ENCODE measurements at places on chromosomes 4 and X. TPM values are rescaled to one million over a fixed set of nuclear protein-coding genes. Genes with fewer than 3 reads are reported as not detected.

GRCh38 chr4:153517159-153517558 lies 51.0 kb downstream of the TMEM131L start:
- no peaks in the 10 kb centered on the region for H3K36me3 ChIP-seq
- no peaks in the 10 kb centered on the region for H3K4me1 ChIP-seq
- H3K27ac ChIP-seq: no peak overlapping the region
- no peaks in the 10 kb centered on the region for H3K27me3 ChIP-seq

GRCh38 chrX:110561034-110561433 lies 202.4 kb downstream of the RTL9 start:
- no peaks in the 10 kb centered on the region for H3K4me1 ChIP-seq
- no peaks in the 10 kb centered on the region for H3K36me3 ChIP-seq
- no peaks in the 10 kb centered on the region for H3K27me3 ChIP-seq
- H3K27ac ChIP-seq: no peak overlapping the region
- H3K4me3 ChIP-seq: no peak overlapping the region

DNA sequence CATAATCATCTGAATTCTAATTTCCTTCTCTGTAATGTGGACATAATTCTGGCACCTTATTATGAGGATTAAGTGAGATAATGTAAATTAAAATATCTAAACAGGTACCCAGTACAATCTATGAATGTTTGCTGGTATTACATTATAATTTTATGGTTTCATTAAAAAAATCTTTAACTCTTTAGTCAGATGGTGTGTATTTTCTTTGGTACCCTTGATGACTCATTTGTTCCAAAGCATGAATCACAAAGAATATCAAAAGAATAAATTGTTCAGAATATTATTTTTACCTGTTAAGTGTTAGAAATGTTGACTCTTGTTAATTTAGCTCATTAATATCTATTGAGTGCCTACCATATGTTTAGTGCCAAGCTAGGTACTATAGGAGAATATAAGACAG lies 74.3 kb downstream of the SNX25 start:
- no peaks in the 10 kb centered on the region for H3K27me3 ChIP-seq
- H3K36me3 ChIP-seq: no peaks in the 10 kb centered on the region
- H3K4me1 ChIP-seq: no peaks in the 10 kb centered on the region
- H3K27ac ChIP-seq: no peak overlapping the region
- DNase-seq: no peak

- H3K4me3 ChIP-seq: no peak overlapping the region
- H3K4me1 ChIP-seq: no peaks in the 10 kb centered on the region
- H3K27me3 ChIP-seq: no peaks in the 10 kb centered on the region
- DNase-seq: no peak
Measured at GRCh38 chr4:41569961-41570360, 32.0 kb downstream of the LIMCH1 start.

DNA sequence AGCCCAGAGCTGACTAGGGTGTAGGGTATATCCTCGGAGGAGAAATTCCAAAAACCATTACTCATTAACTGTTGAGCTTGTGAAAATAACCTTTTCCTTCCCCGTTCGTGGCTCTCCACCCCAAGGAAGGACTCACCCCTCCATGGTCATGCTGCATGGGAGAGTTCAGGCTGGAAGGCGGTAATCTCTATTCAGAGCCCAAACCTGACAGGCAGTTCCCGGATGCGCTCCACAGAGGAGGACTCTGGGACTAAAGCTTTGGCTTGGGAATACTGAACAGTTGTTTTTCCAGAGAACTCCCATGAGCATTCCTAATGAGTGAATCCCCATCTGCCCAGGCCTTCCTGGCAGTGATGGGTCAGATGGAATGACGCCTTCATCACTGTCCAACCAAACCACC lies 125.4 kb downstream of the BCOR start:
- H3K27me3 ChIP-seq: no peaks in the 10 kb centered on the region
- H3K36me3 ChIP-seq: no peaks in the 10 kb centered on the region
- no peaks in the 10 kb centered on the region for H3K4me1 ChIP-seq
- H3K27ac ChIP-seq: no peak overlapping the region

GRCh38 chrX:23012162-23012561 lies 12.4 kb downstream of the DDX53 start:
- H3K4me3 ChIP-seq: no peak overlapping the region
- H3K27me3 ChIP-seq: no peaks in the 10 kb centered on the region
- H3K27ac ChIP-seq: no peak overlapping the region

DNA sequence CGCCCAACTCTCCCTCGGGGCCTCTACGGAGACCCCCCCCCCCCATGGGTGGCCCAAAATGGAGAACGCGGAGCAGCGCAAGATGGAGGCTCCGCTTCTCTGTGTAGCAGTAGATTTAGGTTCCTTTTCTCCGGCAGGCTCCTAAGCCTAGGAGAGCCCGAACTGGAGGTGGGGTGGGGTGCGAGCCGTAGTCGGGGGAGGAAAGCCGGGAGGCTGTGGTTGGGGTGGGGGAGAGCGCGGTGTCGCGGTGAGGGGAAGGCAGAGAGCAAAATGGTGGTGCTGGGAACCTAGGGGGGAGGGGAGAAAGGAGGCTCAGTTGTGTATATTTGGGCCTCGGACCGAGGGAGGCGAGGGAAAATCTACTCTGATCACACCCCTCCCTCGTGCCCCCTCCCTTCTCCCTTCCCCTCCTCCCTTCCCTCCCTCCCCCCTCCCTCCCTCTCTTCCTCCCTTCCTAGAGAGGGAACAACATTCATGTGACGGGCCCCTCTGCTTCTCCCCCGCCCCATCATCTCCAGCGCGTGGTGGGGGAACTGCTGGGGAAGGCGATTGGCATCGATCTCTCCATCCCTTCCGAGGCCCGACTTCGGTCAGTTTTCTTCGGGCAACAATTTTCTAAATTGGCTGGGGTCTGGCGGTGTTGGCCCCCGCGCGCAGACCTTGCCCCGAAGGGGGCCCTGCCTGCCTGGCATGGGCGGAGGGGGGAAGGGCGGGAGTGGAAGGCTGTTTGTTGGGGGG lies at the start of gene STAG2:
TSS of gene STAG2 (plus strand) at position 439 of the 738 bp plus-strand sequence. CDS start 60,922 bp downstream, outside the sequence.
- H3K36me3 ChIP-seq: no peaks in the 10 kb centered on the region
- H3K27me3 ChIP-seq: no peaks in the 10 kb centered on the region
- H3K4me1 ChIP-seq: no peaks in the 10 kb centered on the region
- peak; percentile 78 for DNase-seq

- H3K4me3 ChIP-seq: no peak overlapping the region
- no peak for DNase-seq
- no peaks in the 10 kb centered on the region for H3K27me3 ChIP-seq
- no peak overlapping the region for H3K27ac ChIP-seq
- H3K36me3 ChIP-seq: no peaks in the 10 kb centered on the region
- no peaks in the 10 kb centered on the region for H3K4me1 ChIP-seq
Measured at GRCh38 chr4:108881986-108882385, 119.1 kb upstream of the ETNPPL start.

- no peaks in the 10 kb centered on the region for H3K36me3 ChIP-seq
- no peaks in the 10 kb centered on the region for H3K27me3 ChIP-seq
- peak overlapping the region; percentile 74 for H3K27ac ChIP-seq
- peak; percentile 92 for DNase-seq
Measured at GRCh38 chr4:687048-687970, 1.6 kb downstream of the SLC49A3 start.

- H3K4me3 ChIP-seq: no peak overlapping the region
- no peaks in the 10 kb centered on the region for H3K36me3 ChIP-seq
- no peaks in the 10 kb centered on the region for H3K4me1 ChIP-seq
- no peaks in the 10 kb centered on the region for H3K27me3 ChIP-seq
- DNase-seq: no peak
- H3K27ac ChIP-seq: no peak overlapping the region
Measured at GRCh38 chr4:100823066-100823992, 305.5 kb upstream of the EMCN start.

DNA sequence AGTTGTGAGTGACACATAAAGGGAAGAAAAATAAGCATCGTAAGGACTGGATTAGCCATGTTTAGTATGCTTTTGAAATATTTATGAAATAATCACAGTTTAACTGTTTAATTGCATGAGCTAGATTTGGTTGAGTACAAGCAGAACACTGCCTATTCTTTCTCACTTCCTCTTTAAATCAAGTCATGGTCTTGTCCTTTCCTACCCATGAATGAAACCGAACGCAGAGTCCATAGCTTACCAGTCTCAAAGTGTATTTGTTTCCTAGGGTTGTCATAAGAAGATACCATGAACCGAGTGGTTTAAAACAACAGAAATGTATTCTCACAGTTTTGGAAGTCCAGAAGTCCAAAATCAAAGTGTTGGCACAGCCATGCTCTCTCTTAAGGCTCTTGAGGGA lies 684.0 kb upstream of the MAGEB2 start:
- H3K4me1 ChIP-seq: no peaks in the 10 kb centered on the region
- no peak overlapping the region for H3K27ac ChIP-seq
- H3K4me3 ChIP-seq: no peak overlapping the region
- no peak for DNase-seq
- H3K27me3 ChIP-seq: no peaks in the 10 kb centered on the region

DNA sequence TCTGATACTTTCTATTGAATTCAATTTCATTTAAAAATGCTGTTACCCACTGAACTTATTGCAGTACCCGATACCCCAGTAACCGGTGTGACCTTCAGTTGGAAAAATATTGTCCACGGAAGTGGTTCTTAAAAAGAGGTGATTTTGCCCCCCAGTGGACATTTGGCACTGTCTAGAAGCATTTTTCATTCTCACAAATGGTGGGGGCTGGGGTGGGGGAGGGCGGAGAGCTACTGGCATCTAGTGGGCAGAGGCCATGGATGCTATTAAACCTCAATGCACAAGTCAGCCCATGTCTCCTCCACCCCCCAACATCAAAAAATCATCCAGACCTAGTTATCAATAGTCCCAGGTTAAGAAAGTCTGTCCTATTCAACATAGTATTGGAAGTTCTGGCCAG lies 19.6 kb upstream of the CHM start:
- H3K4me3 ChIP-seq: no peak overlapping the region
- no peak for DNase-seq
- H3K36me3 ChIP-seq: no peaks in the 10 kb centered on the region
- no peak overlapping the region for H3K27ac ChIP-seq
- H3K4me1 ChIP-seq: no peaks in the 10 kb centered on the region

- no peak for DNase-seq
- H3K36me3 ChIP-seq: no peaks in the 10 kb centered on the region
- no peaks in the 10 kb centered on the region for H3K27me3 ChIP-seq
- H3K27ac ChIP-seq: no peak overlapping the region
Measured at GRCh38 chr4:72997409-72997808, 72.1 kb downstream of the COX18 start.

GRCh38 chrX:15567886-15568616 lies 32.7 kb downstream of the ACE2 start:
- no peaks in the 10 kb centered on the region for H3K27me3 ChIP-seq
- no peaks in the 10 kb centered on the region for H3K36me3 ChIP-seq
- H3K4me3 ChIP-seq: no peak overlapping the region
- H3K27ac ChIP-seq: no peak overlapping the region
- DNase-seq: no peak

DNA sequence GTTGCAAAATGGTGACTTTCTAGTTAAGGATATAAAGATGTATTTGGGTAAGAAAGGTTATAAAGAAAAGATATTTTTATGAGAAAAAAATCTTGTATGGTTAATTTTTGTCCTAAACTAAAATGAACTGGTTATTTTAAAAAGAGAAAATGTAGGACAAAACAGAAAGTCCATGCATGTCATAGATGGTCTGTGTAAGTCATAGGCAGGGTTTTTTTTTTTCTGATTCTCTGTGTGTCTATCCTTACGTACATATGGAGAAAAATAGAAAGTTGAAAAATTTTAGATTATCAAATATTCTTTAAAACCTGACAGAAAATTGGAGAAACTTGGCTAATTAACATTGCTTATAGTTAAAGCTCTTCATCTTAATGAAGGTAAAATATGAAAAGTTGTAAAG lies 493.4 kb downstream of the IQCM start:
- H3K27me3 ChIP-seq: no peaks in the 10 kb centered on the region
- H3K4me1 ChIP-seq: no peaks in the 10 kb centered on the region
- H3K27ac ChIP-seq: no peak overlapping the region

DNA sequence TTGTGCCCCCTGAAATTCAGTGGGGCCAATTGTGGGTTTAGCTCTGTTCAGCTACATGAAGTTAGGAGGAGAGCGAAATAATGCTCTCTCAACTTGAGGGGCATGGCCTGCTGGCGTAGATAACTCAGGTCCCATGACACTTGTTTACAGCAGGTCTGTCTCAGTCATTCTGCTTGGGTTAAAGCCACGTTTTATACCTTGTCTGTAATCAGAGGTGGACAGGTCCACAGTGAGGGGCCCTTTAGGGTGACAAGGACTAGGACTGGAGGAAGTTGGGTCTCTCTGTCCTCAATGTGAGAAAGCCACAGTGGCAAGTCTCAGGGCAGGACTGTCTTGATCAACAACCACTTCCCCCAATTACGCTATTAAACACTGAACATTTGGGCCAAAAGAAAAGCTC lies 49.0 kb downstream of the PDHA1 start:
- H3K27me3 ChIP-seq: no peaks in the 10 kb centered on the region
- H3K27ac ChIP-seq: no peak overlapping the region
- no peaks in the 10 kb centered on the region for H3K36me3 ChIP-seq
- no peaks in the 10 kb centered on the region for H3K4me1 ChIP-seq

- no peaks in the 10 kb centered on the region for H3K27me3 ChIP-seq
- H3K36me3 ChIP-seq: no peaks in the 10 kb centered on the region
- H3K4me3 ChIP-seq: no peak overlapping the region
Measured at GRCh38 chr4:71141125-71141524, 147.7 kb downstream of the DCK start.

LEF1 gene
- 3.4 TPM for total RNA-seq

CT45A10 gene
- not detected for total RNA-seq

REELD1 gene
- 0.22 TPM for total RNA-seq

NSUN7 gene
- 10.9 TPM for total RNA-seq

Data from colonic mucosa (tissue), 4 donors.